ENCODE measurements at places on chromosomes 5 and 9.
A peak's percentile ranks its signal among the peaks of the same experiment; 100 is the strongest.

GRCh38 chr5:152113401-152113800 lies 188.8 kb upstream of the GLRA1 start:
- DNase-seq: no peak

DNA sequence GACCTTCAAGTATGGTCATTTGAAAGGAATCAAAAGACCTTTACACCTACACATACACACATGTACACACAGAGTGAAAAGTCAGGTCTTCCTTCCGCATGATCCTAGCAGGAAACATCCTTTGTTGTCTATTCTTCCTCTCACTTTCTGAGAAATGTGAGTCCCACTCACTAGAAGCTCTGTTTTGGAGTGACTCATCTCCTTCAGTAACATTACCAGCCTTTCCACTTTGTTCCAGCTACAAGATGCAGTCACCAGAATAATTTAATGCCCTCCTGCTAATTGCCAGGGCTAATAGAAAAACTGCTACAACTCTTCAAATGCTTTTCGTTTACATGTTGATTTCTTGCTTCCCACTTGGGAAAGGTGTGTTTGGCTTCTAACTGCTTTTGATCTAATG lies 417.3 kb downstream of the RASEF start:
- DNase-seq: no peak

GRCh38 chr5:98050583-98050982 lies 722.9 kb upstream of the RGMB start:
- DNase-seq: peak; percentile 5

- no peak for DNase-seq
Observed at GRCh38 chr9:110509792-110510191, 69.7 kb downstream of the SVEP1 start.

- no peak for DNase-seq
Observed at GRCh38 chr5:132013711-132014110, 2.3 kb upstream of the ACSL6 start.

DNA sequence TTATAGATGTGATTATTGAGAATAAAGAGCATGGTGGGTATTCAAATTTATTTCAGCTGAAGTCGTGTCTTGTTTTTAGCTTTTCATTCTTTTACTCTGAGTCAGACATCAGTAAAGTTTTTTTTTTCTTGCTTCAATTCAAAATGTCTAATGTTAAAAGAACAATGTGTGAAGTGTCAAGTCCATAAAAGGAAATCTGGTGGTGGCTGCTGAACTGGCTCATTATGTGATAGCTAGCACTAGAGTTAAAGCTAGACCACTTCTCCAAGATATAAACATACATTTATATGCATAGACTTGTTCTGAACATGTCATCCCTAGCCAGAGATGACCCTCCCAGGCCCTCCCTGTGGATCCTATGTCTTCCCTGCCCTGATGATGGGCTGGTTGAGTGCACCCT lies 338.3 kb downstream of the RAB3C start:
- DNase-seq: no peak

DNA sequence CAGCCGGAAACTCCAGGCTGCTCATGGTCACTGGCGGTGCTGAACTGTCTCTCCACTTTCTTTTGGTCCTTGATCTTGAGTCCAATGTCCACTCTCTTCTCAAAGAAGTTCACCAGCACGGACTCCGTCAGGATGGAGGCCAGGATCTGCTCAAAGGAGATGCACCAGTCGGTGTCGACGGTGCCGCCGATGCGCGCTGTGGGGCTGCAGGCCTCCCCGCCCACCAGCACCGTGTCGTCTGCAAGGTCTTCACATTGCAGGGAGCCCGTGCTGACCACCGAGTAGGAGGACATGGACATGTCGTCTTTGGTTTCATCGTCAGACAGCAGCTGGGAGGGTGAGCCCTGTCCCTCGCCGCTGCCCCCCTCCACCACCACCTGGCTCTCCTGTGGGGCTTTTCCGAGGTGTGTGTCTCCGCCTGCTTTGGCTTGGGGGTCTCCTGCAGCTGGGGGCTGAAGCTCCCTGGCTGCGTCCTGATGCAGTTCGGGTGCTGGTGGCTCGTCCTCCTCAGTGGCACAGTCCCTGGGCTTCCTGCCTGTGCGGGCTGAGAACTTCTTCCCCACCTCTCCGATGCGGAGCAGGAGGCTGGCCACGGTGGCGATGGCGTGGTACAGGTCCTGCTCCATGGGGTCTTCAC lies 5.0 kb upstream of the MRNIP start:
- no peak for DNase-seq

GRCh38 chr5:113333411-113333810 lies 101.4 kb downstream of the TSSK1B start:
- no peak for DNase-seq

DNA sequence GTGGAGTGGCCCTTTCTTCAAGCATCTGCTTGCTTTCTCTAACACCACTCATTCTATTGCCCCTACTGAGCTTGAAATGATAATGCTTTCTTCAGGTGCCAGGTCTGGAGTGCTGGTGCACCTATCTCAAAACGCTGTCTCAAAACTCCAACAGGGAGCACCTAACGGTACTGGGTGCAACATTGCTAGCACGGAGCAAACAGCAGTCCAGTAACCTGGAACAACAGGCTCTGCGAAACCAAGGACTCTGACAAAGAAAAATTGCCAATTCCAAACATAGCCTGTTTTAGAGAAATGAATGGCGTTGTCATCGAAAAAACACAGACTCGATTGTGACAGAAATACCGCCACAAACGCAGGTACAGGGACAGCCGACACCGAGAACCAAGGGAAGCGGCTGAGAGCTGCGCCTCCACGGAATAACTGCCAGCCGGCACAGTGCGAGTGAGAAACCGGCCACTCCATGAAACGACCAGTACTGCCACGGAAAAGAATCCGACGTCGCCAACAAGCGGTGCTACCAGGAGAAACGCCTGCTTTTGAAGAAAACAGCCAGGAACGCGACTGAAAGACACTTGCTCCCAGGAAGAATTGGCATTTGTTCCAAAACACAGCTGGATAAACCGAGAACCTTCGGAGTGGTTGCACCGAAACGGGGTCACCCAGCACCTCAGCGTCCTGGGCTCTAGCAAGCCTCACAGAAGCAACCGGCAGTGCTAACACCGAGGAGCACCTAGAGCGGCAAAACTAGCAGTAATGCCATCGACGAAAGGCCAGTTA lies 3.1 kb downstream of the ANXA2R start:
- no peak for DNase-seq

- peak; percentile 66 for DNase-seq
Observed at GRCh38 chr5:115575167-115576070, 26.9 kb downstream of the TICAM2 start.
